ENCODE measurements at places on chromosomes 7 and 10. TPM values are rescaled to one million over a fixed set of nuclear protein-coding genes. Genes with fewer than 3 reads are reported as not detected.

The ELFN1 gene
- not detected for polyA plus RNA-seq

The MGMT gene
- 27.2 TPM for polyA plus RNA-seq

The CYP26C1 gene
- not detected for polyA plus RNA-seq

The MUC3A gene
- not detected for polyA plus RNA-seq

The ICA1 gene
- polyA plus RNA-seq: 3.3 TPM

The NCF1 gene
- 227 TPM for polyA plus RNA-seq

DNA sequence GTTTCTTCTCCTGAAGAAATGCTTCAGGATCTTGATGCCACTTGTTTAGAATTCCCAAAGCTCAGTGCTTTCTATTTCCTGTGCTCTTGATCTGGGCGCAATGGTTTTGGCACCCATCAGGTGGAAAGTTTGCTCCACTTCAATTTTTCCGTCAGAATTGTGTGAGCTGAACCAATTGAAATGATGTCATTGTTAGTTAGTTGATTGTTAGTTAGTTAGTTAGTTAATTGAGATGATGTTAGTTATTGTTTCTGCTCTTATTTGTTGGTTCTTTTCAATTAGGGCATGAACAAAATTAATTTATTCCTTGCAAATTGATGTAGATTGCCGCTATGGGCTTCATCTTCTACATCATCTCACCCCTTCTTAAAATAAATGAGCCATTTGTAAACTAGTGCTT is 252.6 kb downstream of the BAMBI start:
- H3K4me3 ChIP-seq: no peak overlapping the region
- no peaks in the 10 kb centered on the region for H3K27me3 ChIP-seq
- no peaks in the 10 kb centered on the region for H3K36me3 ChIP-seq
- no peaks in the 10 kb centered on the region for H3K4me1 ChIP-seq
- no peak overlapping the region for H3K27ac ChIP-seq

- no peaks in the 10 kb centered on the region for H3K27me3 ChIP-seq
- H3K36me3 ChIP-seq: no peaks in the 10 kb centered on the region
- no peak for DNase-seq
- H3K4me3 ChIP-seq: no peak overlapping the region
These were observed 28.2 kb downstream of the TAS2R41 start for GRCh38 chr7:143505838-143506237.

DNA sequence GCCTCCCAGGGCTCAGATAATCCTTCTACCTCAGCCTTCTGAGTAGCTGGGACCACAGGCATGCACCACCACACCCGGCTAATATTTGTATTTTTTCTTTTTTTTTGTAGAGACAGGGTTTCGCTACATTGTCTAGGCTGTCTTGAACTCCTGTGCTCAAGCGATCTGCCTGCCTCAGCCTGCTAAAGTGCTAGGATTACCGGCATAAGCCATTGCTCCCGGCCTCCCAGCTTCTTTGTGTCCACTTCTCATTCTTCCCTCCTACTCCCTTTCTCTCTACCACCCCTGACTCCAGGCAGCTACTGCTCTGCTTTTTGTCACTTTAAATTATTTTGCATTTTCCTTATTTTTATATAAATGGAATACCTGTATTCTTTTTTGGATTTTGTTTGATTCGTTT is 83.4 kb downstream of the PALS2 start:
- no peaks in the 10 kb centered on the region for H3K36me3 ChIP-seq
- peaks cover 3% of the 10 kb centered on the region for H3K4me1 ChIP-seq
- H3K27me3 ChIP-seq: no peaks in the 10 kb centered on the region

DNA sequence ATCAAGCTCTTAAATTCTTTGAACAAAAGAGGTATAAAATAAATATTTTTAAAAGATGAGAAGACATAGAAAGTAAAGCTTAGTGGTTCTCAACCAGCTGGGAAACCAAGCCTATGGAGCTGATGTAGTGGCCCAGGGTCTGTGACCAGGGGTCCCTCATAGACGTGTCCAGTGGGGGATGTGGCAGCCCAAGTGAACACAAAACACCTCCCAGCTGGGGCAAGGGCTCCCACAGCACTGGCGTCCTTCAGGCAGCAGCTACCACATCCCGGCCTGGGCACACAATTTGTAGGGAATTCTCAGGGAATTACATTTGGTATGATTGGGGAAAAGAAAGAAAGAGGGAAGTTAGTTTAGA is 17.8 kb upstream of the CCDC71L start:
- H3K36me3 ChIP-seq: no peaks in the 10 kb centered on the region
- no peaks in the 10 kb centered on the region for H3K27me3 ChIP-seq
- no peak overlapping the region for H3K4me3 ChIP-seq
- DNase-seq: no peak
- H3K27ac ChIP-seq: no peak overlapping the region

DNA sequence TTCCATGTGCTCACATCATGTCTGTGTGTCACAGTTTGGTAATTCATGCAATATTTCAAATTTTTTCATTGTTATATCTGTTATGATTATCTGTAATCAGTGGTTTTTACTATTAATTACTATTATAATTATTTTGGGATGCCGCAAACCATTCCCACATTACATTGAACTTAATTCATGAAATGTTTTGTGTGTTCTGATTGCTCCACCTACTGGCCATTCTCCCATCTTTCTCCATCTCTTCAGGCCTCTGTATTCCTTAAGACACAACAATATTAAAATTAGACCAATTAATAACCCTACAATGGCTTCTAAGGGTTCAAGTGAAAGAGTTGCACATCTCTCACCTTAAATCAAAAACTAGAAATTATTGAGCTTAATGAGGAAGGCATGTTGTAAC is 398.5 kb downstream of the PCDH15 start:
- no peak overlapping the region for H3K27ac ChIP-seq
- no peaks in the 10 kb centered on the region for H3K4me1 ChIP-seq
- no peaks in the 10 kb centered on the region for H3K27me3 ChIP-seq

DNA sequence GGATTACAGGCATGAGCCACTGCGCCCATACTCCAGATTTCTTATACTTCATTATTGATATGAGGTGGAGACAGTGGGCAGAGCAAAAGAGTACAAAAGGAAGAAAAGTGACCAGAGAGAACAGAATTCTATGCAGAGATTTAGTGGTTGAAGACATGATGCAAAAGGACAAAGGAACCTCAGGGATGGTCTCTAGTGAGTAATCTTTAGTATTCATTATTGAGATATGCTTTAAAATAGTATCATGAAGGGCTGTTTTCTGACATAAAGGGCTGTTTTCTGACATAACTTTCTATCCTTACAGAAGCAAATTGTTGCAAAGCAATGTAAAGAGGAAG is 81.2 kb upstream of the OIT3 start:
- H3K27me3 ChIP-seq: no peaks in the 10 kb centered on the region
- no peaks in the 10 kb centered on the region for H3K4me1 ChIP-seq
- H3K4me3 ChIP-seq: no peak overlapping the region
- no peaks in the 10 kb centered on the region for H3K36me3 ChIP-seq
- H3K27ac ChIP-seq: no peak overlapping the region

DNA sequence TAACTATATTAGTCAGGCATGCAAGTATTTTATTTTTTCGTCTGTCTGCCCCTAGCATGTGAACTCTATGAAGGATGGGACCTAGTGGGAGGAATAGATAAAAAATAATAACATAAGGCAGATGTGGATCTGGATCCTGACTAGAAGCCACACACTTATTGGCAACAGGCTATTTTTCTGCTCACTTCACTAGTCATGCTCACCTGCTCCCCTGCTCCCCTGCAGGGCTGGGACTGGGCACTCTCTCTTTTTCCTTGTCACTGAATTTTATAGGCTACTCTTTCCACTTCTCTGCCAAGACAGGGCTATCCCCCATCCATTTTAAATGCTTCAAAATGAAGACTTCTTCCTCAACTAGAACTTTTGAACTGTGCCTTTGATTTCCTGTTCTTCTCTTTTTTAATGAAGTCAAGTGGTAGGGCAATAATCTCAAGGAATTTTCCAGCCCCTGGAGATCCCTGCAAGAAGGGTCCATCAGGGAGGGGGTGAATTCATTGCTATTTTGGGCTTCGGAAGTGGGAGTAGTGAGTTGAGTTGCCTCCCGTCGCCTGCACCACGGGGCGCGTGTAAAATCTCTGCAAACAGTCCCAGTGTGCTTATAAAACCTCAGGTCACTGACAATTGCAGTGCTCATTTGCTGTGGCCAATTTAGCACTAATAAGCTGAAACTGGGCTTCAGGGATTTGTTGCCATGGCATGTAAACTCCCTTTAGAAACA is 156.7 kb upstream of the NPVF start:
- H3K27me3 ChIP-seq: no peaks in the 10 kb centered on the region
- H3K4me3 ChIP-seq: no peak overlapping the region
- no peak overlapping the region for H3K27ac ChIP-seq
- no peaks in the 10 kb centered on the region for H3K4me1 ChIP-seq

- DNase-seq: no peak
- H3K27ac ChIP-seq: no peak overlapping the region
- H3K27me3 ChIP-seq: no peaks in the 10 kb centered on the region
- no peak overlapping the region for H3K4me3 ChIP-seq
- H3K4me1 ChIP-seq: peaks cover 42% of the 10 kb centered on the region
- no peaks in the 10 kb centered on the region for H3K36me3 ChIP-seq
These were observed 31.2 kb downstream of the ZMIZ1 start for GRCh38 chr10:79099898-79100448.

DNA sequence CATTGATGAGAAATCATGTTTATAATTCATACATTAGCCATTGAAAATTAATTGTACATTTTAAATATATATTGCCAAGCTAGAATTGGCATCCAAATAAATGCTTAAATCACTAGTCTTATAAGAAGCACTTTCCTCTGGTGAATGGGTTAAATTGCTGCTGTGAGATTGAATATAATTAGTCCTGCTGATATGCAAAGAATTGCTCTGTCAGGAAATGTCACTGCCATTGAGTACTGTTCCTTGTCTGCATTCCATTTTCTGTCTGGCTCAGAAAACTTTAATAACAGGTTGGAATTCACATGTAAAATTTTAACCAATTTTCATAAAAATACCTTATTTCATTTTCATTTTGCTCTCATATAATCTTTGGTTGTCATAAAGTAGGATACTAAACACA is 589.1 kb downstream of the MAGI2 start:
- H3K4me3 ChIP-seq: no peak overlapping the region
- H3K27ac ChIP-seq: no peak overlapping the region
- H3K27me3 ChIP-seq: no peaks in the 10 kb centered on the region
- no peaks in the 10 kb centered on the region for H3K36me3 ChIP-seq

GRCh38 chr7:108088729-108089128 is 41.4 kb downstream of the LAMB4 start:
- H3K4me1 ChIP-seq: no peaks in the 10 kb centered on the region
- H3K36me3 ChIP-seq: no peaks in the 10 kb centered on the region
- no peaks in the 10 kb centered on the region for H3K27me3 ChIP-seq

DNA sequence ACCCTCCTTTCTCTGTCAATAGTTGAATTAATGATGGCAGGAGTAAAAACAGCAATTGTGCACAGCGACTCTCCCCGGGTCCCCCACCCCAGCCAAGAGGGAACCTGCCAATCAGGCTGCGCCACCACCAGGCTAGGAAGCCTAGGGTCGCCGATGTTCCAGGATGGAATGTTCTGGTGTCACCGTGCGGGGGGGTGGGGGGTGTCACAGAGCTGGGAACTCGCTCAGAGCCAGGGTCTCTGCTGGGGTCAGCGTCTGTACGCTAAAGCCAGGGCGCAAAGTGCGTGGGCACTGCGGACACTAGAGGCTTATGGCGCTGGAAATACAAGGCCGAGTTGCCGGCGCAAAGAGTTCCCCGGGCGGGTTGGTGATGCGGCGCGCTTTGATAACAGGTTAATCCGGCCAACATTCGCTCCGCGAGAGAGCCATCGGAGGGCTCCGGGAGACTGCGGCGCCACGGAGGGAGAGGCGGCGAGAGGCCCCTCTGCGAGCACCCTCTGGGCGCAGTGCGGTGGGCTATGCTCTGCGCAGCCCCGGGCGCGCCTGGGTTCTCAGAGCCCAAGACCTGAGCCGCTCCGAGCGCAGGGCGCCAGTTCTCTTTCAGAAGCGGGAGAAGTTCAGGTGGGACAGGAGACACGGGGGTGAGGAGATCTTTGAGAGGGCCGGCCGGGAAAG is 192.3 kb downstream of the EMX2 start:
- H3K27ac ChIP-seq: no peak overlapping the region
- H3K4me1 ChIP-seq: no peaks in the 10 kb centered on the region
- H3K4me3 ChIP-seq: no peak overlapping the region
- no peaks in the 10 kb centered on the region for H3K36me3 ChIP-seq

- H3K4me3 ChIP-seq: no peak overlapping the region
- no peak overlapping the region for H3K27ac ChIP-seq
- H3K36me3 ChIP-seq: no peaks in the 10 kb centered on the region
- DNase-seq: no peak
These were observed 82.3 kb downstream of the FAM13C start for GRCh38 chr10:59279991-59280505.

DNA sequence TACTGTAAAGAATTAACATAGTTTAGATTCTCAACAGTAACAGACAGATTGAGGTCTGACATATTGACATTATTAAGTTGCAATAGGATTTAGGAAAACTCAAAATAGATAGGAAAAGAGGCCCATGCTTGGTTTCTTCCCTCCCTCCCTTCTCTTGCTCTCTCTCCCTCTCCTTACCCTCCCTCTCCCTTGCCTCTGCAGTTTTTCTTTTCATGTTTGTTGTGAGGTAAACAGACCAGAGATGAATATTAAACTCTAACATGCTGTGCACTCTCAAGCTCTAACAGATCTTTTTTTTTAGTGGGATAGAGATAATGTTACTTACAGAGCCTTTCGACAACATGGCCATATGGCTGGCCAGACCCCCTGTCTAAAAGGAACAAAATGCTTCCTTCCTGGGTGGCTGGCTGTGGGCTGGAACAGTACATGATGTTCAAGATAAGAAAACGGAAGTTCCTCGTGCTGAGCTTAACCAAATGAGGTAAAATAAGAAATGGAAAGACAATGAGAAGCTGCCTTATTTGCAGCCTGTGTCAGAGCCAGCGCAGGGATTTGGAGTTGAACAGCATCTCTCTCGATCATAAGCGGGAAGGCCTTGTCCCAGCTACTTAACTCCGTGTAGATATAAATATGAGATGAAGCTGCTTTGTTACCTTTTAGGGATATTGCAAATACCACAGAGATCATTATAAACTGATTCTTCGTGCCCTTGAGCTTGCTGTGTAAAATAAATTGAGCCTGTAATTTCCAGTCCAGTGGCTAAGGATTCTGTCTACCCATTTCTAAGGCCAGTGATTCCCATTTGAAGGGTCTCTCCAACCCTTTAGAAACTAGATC is 391.9 kb upstream of the NPVF start:
- no peak overlapping the region for H3K27ac ChIP-seq
- H3K36me3 ChIP-seq: no peaks in the 10 kb centered on the region
- no peaks in the 10 kb centered on the region for H3K4me1 ChIP-seq
- no peak overlapping the region for H3K4me3 ChIP-seq
- no peaks in the 10 kb centered on the region for H3K27me3 ChIP-seq
- no peak for DNase-seq

DNA sequence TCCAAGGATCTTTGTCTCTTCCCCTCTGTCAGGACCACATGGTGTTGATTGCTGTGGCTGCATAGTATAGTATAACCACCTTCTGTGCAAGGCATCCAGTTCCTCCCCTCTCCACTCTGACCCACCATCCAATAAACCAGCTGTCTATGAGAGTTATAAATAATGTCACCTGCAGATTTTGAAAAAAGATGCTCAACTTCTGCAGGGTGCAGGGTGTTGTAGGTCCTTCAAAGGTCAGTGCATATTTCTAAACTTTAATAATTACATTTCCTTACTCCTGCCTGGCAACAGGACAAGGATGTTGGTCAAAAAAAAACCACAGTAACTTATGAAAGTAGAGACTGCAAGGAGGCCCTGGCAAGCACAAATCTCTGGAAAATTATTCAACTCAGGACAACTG is 166.2 kb downstream of the PKD1L1 start:
- no peaks in the 10 kb centered on the region for H3K27me3 ChIP-seq
- no peak overlapping the region for H3K4me3 ChIP-seq
- H3K36me3 ChIP-seq: no peaks in the 10 kb centered on the region
- no peak overlapping the region for H3K27ac ChIP-seq

All from GM12878 (cell line).